Tibial nerve (tissue), 4 donors: ENCODE measurements at places on chromosomes 6 and 20.

- no peak for DNase-seq
Measured at GRCh38 chr6:158011980-158012566, 30.4 kb downstream of the SYNJ2 start.

- no peak for DNase-seq
Measured at GRCh38 chr6:110566346-110567125, 90.1 kb upstream of the SLC22A16 start.

DNA sequence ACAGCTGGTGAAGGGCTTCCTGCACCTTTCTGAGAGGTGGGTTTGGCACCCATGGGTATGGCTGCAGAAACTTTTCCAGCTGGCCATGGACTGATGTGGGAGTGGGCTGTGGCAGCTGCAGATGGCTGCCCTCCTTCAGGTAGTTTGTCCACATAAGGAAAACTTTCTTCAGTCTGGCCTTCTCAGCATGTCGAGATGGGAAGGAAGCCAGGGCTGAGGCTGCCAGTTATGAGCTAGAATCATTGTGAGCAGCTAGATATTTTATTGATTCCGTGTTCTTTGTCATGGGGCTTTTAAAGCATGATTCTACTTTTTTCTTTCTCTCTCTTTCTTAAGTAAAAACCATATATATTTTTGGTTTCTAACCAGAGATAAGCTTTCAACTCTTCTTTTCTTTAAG lies 16.6 kb downstream of the NKX2-4 start:
- no peak for DNase-seq

DNA sequence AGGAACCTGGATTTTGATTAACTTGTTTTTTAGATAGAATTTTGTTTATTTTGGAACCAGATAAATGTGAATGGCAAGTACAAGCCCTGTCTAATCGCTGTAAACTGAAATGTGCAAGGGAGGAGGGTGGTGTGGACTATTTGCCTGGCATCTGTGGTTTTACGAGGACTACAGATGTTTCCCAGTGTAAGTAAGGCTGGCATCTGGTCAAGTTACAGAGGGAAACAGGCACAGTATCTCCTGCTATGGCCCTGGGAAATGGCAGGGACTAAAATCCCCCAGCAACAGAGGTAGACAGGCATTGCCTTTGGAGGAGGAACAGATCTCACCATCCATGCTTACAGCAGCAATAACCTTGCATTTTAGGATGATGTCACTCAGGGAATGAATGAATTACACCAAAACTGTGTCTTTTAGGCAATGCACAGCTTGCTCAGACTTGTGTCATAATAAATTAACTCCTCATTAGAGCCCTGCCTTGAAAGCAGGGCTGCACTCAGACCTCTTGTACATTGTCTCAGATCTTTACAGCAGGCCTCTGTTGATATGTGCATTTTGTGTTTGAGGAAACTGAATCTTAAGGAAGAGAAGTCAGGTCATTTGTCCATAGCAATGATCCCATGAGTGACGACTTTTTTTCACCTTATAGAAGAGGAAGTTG lies 96.2 kb downstream of the TCP11 start:
- no peak for DNase-seq

GRCh38 chr6:121633309-121633708 lies 197.9 kb downstream of the GJA1 start:
- DNase-seq = no peak

DNA sequence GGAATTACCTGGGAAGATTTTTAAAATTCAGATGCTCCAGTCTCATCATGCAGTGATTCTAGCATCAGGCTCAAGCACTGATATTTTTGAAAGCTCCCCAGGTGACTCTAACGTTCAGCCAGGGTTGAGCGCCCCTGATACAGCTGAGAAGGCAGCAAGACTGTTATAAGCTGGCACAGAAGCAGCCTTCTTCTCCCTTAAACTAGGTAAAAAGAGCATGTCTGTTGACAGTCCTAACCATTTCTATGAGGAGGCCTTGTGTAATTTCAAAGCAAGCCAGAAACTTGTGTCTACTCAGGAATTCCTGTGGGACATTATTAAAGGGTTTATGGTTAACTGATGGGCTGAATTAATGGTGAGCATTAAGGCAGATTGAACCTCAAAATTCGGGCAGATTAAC lies 141.9 kb downstream of the PDE7B start:
- DNase-seq = no peak

DNA sequence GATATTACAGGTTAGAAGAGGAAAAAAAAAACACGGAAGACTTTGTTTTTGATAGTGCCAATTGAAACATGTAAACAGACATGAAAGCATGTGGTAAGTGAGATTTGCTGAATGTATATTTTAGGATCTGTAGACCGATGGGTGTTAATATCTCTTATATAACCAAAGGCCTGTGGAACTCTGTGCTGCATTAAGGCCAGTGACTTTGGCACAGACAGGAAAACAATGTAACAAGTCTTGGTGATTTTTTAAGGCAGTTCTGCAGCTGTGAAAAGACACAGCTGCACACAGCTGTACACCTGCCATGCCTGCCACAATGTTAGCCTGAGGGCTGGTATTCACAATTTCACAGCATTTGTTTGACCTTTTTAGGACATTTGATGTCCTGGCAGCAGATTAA lies 6.1 kb downstream of the SOBP start:
- DNase-seq = no peak

- DNase-seq = no peak
Measured at GRCh38 chr20:38843346-38843745, 37.8 kb downstream of the PPP1R16B start.

DNA sequence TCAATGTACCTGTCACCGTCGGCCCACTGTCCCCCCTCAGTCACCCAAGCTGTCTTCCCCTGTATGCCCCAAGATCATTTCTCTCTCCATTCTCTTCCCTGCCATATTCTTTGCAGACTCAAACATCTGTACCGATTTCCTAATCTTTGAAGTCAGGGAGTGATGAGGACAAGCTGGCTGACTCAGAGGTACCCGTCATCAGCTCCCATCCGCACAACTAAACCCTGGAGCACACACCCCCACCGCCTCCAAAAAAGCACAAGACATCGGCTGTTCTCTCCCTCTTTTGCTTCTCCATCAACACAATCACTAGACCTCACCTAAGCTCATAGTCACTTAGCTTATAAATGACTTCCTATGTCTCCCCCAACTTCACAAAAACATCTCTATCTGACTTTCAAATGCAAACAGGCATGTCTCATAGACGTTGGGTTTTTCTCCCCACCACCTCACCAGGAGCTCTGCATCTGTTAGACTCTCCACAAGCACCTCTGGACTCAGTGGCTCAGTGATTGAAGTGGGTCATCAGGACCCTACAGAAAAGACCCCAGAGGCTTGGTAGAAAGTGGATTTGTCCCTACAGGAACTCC lies 11.5 kb upstream of the NFATC2 start:
- no peak for DNase-seq

DNA sequence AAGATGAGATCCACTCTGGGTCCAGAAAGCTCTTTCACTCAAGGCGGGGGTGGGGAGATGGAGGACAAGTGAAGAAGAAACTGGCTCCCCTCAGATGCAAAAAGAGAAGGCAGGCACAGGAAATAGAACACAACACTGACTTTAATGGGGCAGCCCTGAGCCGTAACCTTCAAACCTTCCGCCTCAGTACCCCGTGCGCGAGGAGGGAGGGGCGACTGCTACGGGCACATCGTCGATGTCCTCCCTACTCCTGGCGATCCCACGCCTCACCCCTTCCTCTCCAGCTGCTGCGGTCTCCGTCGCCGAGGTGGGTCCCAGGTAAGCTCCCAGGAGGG lies 3.9 kb downstream of the SPEF1 start:
- no peak for DNase-seq

DNA sequence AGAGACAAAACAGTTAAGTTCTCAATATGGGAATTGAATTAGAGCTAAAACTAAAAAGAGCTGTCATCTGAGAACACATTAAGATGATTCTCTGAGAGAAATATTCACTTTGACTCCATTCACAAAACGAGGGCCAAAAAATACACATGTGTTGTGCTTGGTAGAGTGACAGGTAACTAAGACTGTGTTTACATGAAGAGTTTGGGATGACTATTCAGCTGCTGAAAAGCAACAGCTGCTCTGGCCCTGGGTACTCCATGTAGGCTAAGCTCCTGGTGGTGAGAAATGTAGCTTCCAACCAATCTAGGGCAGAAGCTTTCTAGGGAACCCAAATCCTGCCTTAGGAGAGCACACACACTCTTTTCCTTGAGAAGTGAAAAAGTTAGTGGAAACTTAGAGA lies 184.5 kb downstream of the COL21A1 start:
- DNase-seq = no peak

- DNase-seq = no peak
Measured at GRCh38 chr6:156901309-156902019, 124.3 kb downstream of the ARID1B start.

DNA sequence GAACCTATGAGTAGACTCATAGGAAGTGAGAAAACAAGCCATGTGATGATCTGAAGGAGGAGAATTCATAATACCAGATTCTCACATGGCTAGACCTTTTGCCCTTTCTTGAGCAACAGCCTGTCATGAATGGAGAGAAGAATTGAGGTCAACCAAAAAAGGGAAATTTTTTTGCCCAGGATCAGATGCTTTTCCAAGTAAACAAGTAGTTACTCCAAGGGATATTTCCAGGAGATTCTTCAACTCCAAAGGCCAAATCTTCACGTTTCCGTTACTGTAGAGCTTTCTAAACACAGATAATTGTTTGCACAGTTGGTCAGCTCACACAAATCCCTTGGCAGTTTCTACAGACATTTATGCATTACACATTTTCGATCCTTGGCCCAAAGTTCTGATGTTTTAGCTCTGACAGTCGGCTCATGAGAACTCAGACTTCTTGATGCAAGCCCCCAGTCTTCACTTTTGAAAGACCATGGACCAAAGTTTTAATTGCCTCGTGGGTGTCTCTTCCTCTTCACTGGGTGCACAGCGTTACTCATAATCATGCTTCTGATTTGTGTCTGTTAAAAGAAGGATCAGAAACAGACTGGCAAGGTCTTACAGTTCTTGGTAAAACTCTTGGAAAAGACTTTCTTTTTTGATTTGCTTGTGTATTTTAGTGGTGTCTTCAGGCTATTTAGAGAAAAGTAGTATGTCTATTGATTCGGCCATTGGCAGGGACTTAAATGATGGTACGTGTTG lies 115.0 kb downstream of the TSHZ2 start:
- peak; percentile 81 for DNase-seq

GRCh38 chr6:134097114-134097707 lies 44.8 kb upstream of the SLC2A12 start:
- peak; percentile 29 for DNase-seq
